ENCODE measurements at places on chromosomes 7 and 10.

- DNase-seq: no peak
Observed at GRCh38 chr10:1121271-1121970, 65.2 kb downstream of the WDR37 start.

GRCh38 chr10:43304687-43305333, 37.9 kb upstream of the RASGEF1A start:
- no peak for DNase-seq

GRCh38 chr7:130275826-130276297, 9.2 kb downstream of the CPA2 start:
- DNase-seq: no peak

DNA sequence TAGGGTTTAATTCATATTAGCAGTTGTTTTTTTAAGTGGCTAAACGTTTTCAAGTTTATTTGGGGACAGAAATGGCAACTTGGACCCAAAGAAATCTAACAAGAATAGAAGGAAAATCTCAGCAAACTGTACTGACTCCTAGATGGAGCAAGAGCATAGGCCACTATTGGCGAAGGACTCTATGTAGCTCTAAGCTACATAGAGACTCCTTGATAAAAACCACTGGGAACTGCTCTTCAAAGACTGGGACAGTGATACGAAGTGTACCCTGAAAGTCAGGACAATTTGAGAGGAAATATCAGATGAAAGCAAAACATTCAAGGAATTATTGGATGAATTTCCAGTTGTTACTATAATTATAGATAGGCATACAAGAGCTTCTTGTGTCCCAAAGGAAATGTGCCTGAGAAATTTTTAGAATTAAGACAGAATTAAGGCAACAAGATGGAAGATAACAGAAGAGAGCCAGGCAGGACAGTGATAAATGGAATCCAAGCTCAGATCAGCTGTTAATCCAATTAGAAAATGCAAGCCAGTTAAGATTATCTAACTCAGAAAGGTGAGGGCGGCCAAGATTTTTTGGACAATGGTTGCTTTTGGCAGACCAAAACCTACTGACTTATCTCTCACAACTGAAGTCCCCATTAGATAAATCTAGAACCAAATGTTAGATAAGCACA, 103.7 kb upstream of the IFRD1 start:
- no peak for DNase-seq

DNA sequence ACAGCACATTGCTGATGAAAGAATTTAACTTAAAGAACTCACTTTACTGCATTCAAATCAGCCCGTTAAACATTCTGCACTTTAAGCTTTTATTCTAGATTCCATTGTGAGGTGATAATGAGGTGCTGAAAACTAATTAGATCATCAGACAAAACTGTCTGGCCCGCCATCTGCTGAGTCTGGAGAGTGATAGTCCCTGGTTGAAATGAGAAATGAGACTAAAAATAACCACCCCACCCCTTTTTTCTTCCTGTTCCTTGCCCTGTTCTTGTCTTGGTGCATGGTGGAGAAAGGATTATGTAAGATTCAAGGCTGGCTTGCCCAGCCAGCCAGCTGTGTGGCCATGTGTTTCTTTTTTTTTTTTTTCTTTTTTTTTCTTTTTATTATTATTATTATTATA, 277.0 kb upstream of the COBL start:
- DNase-seq: no peak

DNA sequence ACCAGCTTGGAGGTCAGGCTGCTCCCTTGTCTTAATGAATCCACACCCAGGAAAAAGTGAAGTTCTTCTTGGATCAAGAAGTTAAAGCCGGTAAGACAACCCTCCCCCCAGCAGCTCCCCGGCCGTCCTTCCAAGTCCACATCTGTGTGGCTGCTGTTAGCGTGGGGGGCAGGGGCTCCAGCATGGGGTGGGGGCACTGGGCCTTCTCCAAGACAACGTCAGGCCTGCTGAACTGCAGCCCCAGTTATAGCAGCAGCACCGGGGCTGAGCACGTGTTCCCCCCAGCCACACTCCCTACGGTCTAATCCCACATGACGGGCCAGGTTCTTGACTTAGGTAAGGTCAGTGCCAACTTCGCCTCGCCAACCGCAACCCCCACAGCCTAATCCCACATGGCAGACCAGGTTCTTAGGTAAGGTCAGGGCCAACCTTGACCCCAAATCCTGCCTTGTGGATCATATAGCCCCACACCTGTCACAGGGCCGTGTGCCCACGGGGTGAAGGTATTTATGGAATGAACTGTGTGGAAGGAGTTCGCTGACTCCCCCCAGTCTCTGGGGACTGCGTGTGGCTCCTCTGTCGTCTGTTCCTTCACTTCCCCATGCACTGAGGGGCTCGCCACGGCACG, 30.4 kb upstream of the EN2 start:
- DNase-seq: no peak

DNA sequence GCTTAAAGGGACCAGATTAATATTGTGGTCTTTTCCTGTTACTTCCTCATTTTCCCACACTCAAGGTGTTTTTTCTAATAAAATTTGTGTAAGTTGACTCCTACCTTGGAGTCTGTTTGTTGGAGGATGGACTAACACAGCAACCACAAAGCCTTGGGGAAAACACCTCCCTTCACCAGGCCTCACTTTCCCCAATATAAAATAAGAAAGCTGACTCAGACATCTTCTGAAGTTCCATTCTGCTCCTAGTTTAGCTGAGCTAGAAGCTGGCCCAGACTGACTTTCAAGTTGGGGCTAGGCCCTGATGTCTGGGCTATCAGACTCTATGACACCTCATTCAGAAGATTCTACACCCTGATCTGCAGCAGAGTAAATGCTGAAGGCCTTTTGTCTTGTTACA, 73.0 kb upstream of the ADRB1 start:
- no peak for DNase-seq

- no peak for DNase-seq
Observed at GRCh38 chr10:61250131-61250530, 203.1 kb downstream of the TMEM26 start.

DNA sequence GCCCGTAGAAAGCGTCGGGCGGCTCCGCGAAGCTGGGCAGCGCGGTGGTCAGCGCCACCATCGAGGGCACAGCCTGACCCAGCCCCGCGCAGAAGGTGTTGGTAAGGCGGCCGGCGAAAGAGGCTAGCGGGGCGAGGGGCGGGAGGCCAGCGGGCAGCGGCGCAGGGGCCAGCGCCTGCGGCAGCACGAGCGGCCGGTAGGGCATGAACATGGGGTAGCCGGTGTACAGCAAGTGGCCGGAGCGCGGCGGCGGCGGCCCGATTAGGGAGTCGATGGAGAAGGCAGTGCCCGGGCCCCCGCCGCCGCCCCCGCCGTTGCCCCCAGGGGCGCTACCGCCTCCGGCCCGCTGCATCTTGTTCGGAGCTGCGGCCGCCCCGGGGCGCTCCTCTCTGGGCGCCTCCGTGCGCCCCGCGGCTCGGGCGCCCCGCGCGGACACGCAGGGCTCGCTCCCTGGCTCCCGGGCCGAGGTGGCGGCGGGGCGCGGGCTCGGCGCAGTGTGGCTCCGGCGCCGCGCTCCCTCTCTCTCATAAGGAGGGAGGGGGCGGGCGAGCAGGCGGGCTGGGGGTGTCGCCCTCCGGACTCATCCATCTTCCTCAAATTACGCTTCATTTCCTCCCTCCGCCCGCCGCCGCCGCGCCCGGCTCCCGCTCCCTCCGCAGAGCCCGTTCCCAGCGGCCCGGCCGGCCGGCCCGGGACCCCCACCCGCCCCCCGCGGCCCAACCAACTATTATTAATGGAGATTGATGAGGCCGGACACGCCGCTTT, at the start of gene GBX1:
GBX1 (minus strand) TSS at position 498 of the 765 bp plus-strand sequence; CDS start at position 352, 146 bp downstream.
- DNase-seq: no peak

DNA sequence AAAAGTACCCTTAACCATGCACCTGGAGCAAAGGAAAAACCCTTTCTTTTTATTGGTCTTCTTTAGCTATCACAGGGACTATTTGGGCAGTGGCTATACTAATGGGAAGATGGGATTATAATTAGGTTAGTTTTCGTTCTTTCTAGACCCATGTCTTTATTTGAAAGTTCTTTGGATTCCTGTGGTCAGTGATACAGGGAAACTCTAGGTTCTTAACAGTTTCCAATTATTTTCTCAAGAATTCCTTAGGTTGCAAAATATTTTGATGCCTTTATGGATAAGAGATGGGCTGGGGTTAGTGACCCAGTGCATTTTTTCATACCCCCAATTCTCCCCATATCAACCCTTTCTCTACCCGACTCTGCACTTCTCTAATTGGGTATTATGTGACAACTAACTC, 49.0 kb downstream of the ADD3 start:
- no peak for DNase-seq

- peak; percentile 36 for DNase-seq
Observed at GRCh38 chr7:20172736-20173334, 44.3 kb downstream of the MACC1 start.

DNA sequence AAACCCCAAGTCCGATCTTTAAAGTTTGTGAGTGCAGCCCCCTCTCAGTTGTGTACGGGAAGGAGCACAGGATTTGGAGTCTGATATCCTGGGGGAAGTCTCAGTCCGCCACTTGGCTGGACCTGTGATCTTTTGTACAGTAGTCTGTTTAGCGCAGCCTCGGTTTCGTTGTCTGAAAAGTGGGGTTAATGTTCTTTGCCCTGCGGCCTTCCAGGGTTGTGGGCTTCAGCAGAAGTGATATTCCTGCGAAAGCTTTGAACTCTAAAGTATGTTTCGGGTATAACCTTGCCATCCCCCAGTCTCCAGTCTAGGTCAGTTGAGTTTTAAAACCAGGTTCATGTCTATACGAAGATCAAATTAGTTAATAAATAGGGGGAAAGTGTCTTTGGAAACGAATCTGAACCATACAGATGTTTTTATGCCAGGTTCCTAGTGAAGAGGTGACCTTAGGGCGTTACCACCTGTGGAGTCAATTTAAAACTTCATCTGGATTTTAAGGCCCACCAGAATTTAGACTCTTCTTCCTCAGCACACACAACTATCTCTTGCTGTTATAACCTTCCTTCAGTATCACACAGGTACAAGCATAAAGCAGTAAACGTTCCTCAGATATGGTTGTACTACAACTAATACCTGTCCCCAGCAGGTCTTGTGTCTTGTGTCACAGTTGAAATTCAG, 904 bp downstream of the R3HCC1L start:
- no peak for DNase-seq

DNA sequence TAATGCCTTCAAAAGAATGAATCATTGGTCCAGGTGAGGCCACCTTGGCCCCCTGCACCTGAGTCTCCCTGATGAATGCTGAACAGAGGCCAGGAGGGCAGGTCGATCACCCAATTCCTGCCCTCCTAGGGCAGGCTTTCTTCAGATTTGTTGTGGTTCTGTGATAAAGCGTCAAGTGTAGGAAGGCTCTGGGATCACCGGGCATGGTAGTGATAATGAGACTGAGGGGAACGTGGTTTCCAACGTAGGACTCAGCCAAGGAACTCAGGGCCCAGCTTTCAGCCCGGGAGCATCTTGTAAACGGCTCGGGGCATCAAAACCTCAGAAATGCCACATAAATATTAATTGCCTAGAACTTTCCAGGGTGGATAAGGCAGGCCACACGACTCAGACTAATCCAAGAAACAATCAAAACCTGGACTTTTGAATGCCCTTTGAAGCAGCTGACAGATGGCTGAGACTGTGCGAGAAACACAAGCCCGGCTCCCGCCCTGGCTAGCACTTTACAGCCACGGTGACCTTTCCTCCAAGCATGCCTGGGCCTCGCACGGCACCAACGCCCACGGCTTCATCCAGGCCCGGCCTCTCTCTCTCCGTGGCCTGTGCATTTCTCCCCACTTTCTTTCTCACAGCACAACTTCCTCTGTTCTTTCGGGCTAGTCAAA, 239.3 kb upstream of the GRB10 start:
- DNase-seq: no peak

- DNase-seq: no peak
Observed at GRCh38 chr10:20839141-20839540, 58.0 kb downstream of the NEBL start.

DNA sequence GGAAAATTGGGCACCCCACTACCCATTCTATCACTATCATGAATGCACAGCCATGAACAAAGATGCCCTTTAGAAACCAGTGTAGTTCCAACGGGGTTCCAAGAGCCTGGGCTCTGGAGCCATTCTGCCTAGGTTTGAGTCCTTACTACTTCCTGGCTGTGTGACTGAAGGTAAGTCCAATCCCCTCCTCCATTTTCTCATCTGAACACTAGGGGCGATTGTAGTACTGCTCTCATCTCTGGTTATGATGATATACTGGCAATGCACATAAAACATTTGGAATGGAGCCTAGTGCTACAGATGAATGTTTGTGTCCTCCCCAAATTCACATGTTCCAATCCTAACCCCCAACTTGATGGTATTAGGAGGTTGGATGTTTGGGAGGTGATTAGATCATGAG, 28.1 kb upstream of the CDH23 start:
- no peak for DNase-seq

DNA sequence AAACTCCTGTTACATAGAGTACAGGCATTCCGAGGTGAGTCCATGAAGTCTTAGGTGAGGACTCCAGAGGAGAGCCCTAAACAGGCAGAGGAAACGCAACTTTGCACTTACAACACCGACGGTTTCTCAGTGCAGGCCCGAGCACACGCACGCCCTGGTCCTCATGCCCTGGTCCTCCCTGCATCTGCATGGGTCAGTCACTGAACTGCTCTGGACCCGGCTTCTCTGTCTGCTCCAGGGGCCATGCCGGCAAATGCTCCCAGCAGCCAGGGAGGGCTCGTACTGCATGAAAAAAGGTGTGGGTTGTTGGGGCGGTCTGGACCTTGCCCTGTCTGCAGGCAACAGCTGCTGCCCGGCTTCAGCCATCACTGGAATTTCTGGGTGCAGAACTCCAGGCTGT, 317.3 kb upstream of the SHH start:
- DNase-seq: no peak

- DNase-seq: no peak
Observed at GRCh38 chr10:16381083-16381482, 55.7 kb upstream of the PTER start.

- no peak for DNase-seq
Observed at GRCh38 chr10:128047991-128048818, 78.0 kb downstream of the MKI67 start.

GRCh38 chr7:123432601-123433000, 101.8 kb downstream of the IQUB start:
- DNase-seq: no peak

DNA sequence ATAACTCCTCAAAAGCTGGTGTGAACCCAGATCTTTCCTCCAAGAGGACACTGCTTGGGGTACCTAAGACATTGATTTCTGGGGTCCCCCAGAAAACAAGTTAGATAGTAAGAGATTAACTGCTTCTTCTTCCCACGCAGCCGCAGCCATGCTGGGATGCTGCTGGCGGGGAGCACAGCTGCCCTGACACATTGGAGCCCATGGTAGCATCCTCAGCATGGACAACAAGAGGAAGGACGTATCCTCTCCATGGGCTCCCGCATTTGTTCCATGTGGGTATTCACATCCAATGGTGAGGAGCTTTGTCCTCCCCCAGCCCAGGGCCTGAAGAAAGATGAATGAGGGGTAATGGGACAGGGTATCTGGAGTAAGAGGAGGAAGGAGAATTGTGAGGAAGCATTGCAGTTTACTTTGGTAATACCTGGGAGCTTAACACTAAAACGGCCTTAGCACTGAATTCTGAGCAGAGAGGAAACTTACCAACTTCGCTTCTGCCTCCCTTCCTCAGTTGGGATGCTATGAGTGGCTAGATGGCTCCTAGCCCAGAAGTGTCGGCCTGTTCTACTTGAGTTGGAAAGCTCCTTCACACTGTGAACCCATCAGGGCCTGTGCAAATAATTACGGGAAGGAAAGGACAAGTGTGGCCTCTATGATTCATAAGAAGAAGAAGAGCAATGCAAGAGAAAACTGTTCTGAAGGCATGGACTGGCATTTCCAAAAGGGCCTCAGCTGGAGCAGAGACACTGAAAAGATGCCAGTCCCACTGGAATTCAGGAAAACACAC, 43.9 kb downstream of the C10orf120 start:
- no peak for DNase-seq

GRCh38 chr7:155870334-155871180, 58.3 kb upstream of the SHH start:
- DNase-seq: no peak

Measured in fibroblast of the conjunctiva (primary cell).